ENCODE measurements at places on chromosomes 13 and 19. TPM values are rescaled to one million over a fixed set of nuclear protein-coding genes. Genes with fewer than 3 reads are reported as not detected.
A peak's percentile ranks its signal among the peaks of the same experiment; 100 is the strongest.

PRR36 gene
- total RNA-seq, result not detected

DNA sequence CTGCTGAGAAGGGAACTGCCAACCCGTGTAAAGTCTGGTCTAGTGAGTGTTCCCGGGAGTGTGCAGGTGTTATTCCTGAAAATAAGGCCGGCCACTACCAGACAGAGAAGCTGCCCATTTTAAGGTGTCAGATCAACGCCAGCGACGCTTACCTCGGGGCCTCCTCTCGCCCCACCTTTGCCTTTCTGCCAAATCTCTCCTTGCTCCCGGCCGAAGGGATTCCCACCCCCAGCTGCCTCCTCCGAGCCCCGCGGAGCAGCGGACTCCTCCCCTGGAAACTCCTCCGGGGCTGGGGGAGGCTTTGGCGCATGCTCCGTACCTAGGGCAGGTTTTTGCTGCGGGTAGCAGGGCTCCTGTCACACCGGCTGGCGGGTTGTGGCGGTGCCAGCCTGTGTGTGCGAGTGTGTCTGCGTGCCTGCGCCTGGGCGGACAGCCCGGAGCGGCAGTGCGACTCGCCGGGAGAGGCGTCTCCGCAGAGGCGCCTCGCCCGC, at the start of gene HS6ST3:
Gene HS6ST3 (plus strand): TSS at position 359 of the 491 bp plus-strand sequence.
- no peak for DNase-seq

PLPPR3 gene
- not detected for total RNA-seq

GRCh38 chr19:45419396-45419795, 4.3 kb downstream of the ERCC1 start:
- DNase-seq, result peak; percentile 56

DNA sequence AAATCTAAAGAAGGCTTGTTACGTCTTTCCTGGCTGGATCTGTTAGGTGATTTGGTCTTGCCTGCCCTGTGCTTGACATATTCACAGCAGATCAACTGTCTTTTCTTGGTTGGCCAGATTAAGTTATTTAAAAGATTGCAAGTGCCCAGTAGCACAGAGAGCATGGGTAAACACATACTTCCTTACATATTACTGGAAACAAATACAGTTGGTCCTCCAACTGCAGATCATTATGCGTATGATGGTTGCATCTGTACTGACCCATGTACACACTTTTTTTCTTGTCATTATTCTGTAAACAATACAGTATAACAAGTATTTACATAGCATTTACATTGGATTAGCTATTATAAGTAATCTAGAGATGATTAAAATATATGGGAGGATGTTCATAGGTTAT, 9.2 kb upstream of the MPHOSPH8 start:
- DNase-seq, result no peak

FUZ gene
- 12.0 TPM for total RNA-seq

DIRAS1 gene
- 7.7 TPM for total RNA-seq

DNA sequence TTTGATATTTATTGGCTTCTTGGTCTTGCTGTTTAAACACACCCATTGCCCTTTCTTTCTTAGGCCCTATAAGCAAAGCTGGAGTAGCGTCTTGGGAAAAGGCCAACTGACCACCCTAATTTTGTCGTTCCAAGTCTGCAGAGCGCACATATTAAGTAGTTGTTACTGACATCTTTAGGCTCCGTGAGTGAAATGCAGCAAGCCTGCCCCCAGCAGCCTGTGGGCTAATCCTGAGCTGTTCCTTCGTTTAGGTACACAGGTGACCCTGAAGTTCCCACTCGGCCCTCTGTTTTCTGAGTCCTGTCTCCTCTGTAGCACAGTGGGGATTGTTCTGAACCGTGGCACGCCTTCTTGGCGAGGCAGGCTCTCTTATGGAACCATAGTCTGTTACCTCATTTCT, 170.5 kb downstream of the STK24 start:
- no peak for DNase-seq

Data from activated B cell treated with CpG ODN at 0.5 μM for 24 hours (primary cell).